Activated naive CD4-positive, alpha-beta T cell (primary cell): ENCODE measurements at places on chromosomes 4 and X.

- no peak for DNase-seq
These were observed 127.4 kb upstream of the TRIM2 start for GRCh38 chr4:153076861-153077260.

DNA sequence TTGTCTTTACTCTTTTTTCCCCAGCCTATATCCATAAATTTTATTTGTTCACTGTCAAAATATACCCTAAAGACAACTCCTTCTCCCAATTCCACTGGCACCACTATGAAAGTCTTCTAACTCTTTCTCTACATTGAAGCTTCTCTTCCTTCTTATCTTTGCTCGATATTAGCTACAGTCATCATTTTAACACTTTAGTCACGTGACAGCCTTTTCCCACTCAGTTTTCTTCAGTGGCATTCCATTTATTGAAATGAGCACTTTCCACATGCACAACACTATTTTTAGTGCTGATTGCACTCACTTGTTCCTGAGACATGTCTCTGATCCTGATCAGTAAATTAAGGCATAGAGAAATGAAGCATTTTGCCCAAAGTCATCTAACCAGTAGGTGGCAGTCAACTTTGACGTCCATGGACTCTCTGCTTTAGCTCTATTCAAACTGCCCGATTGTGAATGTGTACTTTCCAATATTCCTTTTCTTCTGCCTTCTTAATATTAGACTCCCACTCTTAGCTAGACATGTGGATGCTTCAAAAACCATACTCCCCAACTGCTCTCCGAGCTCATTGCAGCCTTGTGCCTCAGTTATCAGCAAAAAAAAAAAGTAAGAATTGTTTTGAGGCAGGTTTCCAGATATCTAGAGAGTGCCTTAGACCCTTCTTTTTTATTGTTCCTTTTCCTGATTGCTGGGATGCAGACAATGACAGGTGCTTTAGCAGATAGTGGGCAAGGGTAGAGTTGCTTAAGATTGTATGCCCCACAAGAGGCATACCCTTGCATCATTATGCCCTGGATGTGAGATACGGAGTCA, 394.4 kb upstream of the ADGRL3 start:
- DNase-seq: no peak

- no peak for DNase-seq
These were observed 4.1 kb downstream of the IL9R start for GRCh38 chrX:156001667-156002021.

- DNase-seq: no peak
These were observed 132.5 kb upstream of the NHS start for GRCh38 chrX:17242470-17242869.

GRCh38 chr4:85005865-85006377, 39.4 kb upstream of the WDFY3 start:
- DNase-seq: no peak

DNA sequence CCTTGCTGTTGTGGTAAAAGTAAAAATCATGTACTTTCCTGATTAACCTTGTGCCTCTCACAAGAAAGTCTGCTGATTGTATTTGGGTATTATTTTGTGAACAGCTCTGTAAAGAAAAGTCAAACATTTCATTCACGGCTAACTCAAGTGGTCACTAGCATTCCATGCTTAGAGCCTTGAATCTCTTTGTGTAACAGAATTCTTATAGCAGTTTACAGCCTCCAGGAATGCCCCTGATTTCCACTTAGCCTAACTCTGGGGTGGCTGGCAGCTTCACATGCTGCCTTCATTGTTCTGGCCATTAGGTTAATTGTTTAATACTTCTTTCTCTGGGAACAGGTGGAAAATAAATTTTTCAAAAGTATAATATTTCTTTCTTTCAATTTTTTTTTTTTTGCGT, 226.7 kb downstream of the RBMX2 start:
- DNase-seq: no peak

GRCh38 chrX:19569121-19569805, 54.0 kb upstream of the MAP3K15 start:
- no peak for DNase-seq

GRCh38 chrX:150700107-150700506, 6.9 kb downstream of the MTMR1 start:
- DNase-seq: no peak

DNA sequence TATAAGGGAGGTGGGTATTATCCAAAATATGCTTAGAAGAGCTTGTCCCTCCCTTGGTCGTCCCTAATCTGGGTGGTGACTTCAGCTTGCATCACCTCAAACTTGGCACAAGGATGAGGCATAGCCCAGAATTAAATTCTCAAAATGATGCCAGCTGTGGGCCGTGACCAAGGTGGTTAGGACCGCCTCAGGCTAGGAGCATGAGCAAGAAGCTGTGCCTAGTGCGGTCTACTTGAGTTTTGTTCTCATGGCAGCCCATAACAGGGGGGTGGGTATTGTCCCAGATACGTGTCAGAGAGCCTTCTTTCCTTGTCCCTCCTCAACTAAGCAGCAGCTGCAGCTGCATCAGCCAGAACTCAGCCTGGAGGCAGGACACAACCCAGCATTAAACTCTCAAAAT, 2620.0 kb downstream of the PCDH7 start:
- no peak for DNase-seq

GRCh38 chr4:76210452-76210851, 3.2 kb downstream of the SCARB2 start:
- no peak for DNase-seq

DNA sequence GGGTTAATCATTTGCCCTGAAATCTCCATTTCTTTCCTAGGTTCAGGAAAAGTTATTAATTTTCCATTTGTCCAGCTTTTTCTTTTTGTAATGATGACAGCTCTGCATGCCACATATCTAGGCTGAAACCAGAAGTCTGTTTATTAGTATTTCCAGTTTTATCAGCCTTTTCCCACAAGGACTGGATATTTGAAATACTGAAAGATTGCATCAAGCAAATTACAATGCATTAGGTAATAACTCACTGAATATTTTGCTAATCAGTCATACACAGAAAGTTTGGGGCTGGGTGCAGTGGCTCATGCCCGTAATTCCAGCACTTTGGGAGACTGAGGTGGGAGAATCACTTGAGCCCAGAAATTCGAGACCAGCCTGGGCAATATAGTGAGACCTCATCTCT, 21.5 kb downstream of the SLC9A7 start:
- DNase-seq: no peak

DNA sequence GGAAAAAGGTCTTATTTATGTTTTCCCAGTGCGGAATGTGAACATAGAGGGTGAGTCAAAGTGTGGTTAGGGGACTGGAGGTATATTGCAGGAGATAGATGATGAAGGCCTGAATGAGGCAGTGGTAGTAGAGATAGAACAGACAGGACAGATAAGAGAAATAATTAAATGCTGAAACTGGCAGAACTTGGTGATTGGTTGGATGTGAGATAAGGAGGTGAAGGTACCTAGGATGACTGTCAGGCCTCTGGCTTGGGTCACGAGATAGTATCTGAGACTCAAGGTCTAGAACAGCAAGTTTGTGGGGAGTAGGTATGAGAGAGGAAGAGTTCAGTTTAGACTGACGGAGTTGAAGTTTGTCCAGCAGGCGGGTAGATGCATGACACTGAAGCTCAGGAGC, 3.5 kb downstream of the MND1 start:
- DNase-seq: no peak

DNA sequence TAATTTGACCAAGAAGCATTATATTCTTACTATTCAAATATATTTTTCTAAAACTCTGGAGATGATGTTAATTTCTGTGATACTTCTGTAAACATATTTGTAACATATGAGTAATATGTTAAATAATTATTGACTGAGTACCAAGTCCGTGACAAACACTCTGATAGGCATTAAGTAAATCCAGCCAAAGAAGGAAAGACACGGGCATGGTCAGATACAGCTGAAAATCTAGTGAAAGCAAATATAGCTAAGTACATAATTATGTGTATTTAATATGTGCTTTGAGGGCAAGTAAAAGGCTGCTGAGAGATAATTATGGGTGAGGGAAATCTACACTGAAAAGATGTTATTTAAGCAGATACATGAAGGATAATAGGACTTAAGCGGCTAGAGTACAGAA, 1263.6 kb upstream of the ADGRL3 start:
- DNase-seq: no peak

- DNase-seq: no peak
These were observed 257.7 kb upstream of the GNPDA2 start for GRCh38 chr4:44984083-44984482.

DNA sequence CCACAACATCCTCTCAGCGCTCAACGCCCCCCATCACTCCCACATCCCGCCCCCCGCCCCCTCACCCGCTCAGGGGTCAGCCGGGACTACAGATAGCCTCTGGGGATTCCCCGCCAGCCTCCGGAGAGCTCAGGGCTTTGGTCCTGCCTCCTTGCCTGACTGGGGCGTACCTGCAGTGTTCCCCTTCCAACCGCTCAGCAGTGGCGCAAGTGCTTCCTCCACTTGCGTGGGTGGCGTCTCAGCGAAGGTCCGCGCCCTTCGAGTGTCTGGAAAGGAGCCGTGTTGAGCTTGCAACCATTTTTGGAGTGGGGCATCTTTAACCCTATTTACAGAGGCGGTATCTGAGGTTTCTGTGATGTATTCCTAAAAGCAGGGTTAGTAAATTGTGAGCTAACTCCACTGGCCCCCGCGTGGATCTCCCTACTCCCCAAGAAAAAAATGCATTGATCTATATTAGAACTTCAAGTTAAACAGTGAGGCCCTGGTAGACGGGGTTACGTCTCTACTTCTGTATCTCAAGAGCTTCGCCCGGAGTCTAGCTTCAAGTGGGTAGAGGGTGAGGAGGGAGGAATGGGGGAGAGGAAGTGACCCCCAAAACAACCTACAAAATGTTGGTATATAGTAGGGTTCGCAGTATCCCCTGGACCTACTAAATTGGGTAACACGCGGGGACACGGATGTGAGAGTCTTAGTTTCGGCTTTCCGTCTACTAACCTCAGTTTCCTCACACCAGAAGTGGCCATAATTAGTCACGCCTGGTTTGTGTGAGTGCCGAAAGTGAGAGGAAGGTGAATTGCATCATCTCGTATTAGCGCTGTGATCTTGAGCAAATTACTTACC, 16.1 kb downstream of the NKX3-2 start:
- DNase-seq: no peak
